Activated T-cell treated with anti-CD3 and anti-CD28 coated beads for 24 hours (primary cell): ENCODE measurements at places on chromosomes 2 and 18.

DNA sequence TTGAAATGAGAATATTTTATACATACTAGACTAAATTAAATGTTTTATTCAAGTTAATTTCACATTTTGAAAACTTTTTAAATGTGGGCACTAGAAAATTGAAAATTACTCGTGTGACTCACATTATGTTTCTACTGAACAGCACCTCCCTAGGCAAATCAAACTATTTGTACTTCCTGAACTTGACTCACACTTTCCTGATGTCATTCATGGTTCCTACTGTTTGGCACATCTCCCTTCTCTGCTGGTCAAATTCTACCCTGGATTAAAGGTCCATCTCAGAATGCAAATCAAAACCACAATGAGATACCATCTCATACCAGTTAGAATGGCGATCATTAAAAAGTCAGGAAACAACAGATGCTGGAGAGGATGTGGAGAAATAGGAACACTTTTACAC lies 16.7 kb downstream of the LHCGR start:
- DNase-seq, result no peak

GRCh38 chr2:111236025-111236424 lies 115.3 kb downstream of the BCL2L11 start:
- DNase-seq, result no peak

- no peak for DNase-seq
These were observed 72.2 kb upstream of the DYNC1I2 start for GRCh38 chr2:171615069-171615468.

DNA sequence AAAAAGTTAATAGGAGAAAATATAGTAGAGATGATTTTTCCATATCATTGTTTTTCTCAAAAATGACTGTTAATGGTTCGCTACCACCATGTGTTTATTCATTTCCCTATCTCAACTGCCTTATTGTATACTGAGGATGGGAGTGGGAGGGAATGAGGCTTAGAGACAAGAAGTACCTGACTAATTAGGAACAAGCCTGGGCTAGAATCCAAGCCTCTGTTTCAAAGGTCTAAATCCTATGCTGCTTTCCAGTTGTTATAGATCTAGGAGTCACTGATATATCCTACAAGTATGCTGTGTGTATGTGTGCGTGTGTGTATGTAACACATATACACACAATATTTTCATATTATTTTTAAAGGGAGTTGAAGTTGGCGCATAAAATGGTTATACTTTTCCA lies 465.9 kb downstream of the EPHA4 start:
- no peak for DNase-seq

GRCh38 chr2:170652637-170653417 lies 62.3 kb upstream of the SP5 start:
- DNase-seq, result no peak
